ENCODE measurements at places on chromosomes 2 and 18. TPM values are rescaled to one million over a fixed set of nuclear protein-coding genes. Genes with fewer than 3 reads are reported as not detected.

DNA sequence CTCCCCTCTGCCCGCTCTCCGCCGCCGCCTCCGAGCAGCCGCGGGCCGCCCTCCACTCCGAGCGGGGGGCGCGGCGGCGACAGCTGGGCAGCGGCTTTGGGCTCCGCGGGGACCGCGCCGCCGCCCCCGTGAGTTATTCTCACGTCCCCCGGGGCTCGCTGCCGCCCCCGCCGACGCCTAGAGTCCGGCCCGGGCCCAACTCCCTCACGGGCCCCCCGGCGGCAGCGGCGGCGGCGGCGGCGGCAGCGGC is 645 bp downstream of the MIB1 start:
- peak; percentile 9 for DNase-seq

- no peak for DNase-seq
Observed at GRCh38 chr2:12412898-12413305, 303.8 kb upstream of the TRIB2 start.

DNA sequence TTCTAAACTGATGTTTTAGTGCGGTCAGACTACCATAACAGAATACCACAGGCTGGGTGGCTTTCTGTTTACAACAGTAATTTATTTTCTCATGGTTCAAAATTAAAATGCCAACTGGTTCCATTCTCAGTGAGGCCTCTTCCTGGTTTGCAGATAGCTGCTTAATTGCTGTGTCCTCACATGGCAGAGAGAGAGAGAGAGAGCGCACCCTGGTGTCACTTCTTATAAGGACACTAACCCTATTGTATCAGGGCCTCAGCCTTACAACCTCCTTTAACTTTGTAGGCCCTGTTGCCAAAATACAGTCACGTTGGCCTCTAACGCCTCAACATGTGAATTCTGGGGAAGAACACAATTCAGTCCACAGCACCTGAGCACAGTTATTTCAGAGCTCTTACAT is 37.5 kb upstream of the ZNF385B start:
- no peak for DNase-seq

WNT6 gene
- 48.4 TPM for total RNA-seq

DNA sequence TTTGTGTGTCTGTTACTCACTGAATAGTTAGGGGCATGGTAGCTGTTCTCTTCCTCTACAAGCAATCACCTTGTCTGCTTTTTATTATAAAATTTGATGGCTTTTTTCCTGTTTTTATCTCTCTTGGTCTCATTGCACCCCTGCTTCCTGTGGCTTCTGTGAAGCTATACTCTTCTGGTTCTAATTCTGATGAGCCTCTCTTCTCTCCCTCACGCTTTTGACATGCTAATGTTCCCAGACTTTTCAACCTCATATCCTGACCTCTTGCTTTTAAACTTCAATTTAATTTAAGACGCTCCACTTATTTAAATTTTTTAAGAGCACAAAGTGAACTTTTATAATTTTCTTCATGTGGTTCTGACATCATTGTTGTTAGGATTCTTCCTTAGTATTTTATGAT is 361.4 kb downstream of the DLGAP1 start:
- DNase-seq: no peak

DNA sequence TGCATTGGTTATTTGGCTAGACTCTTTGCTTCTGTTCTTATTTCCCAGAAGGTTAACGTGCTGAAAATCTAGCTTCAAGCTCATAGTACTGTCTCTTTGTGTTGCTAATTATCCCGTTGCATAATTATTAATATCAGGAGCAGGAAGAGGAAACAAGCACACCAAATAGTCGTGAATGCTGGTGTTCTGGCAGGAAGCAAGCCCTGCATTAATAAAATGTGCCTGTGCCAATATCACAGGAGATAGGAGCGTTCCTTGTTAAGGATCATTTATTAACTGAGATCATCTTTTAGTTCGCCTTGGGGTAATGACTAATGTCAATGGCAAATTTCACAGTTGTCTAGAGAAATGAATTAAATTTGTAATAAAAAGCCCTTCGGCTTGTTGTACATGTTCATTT is 893.0 kb upstream of the POU3F3 start:
- no peak for DNase-seq

SIGLEC15 gene
- total RNA-seq: not detected

GPR39 gene
- total RNA-seq: 0.22 TPM

UGT1A1 gene
- not detected for total RNA-seq

GRCh38 chr2:4324531-4324930 is 621.2 kb downstream of the DCDC2C start:
- no peak for DNase-seq

DNA sequence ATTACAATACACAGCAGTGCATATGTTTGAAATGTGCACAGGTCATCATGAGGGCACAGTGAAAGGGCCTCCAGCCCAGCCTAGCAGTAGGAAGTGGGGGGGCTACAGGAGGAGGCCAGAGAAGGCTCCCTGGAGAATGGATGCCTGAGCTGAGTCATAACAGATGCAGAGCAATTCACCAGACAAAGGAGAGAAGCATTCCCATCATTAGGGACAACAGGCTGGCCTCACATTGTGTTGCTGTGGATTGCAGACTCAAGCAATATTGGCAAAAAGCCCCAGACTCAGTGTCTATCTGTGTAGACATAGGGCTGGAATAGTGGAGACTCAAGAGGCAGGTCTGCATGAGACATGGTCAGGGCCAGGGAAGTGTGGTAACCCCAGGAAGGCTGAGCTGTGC is 329.9 kb downstream of the DLGAP1 start:
- no peak for DNase-seq

HAAO gene
- 5.9 TPM for total RNA-seq

GRCh38 chr2:212905640-212906201 is 245.7 kb downstream of the IKZF2 start:
- DNase-seq: no peak

CELF4 gene
- not detected for total RNA-seq

DNA sequence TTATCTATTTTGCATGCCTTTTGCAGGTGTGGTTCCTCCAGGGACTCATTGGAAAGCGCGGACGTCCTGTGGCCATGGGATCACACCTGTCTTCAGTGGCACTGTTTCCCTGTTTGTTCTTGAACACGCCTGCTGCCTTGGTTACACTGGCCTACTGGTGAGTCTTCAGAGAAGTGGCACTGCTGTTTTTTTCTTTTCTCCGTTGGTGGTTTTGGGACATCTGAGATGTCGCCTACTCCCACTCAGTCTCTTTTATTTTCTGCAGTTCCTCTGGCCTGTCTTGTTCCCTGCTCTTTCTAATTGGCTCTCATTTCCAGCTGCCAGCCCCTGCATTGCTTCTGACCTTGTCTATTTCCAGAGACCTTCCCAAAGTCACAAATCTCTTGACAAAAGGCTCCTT is 35.7 kb upstream of the POU3F3 start:
- DNase-seq: no peak

STEAP3 gene
- 5.5 TPM for total RNA-seq

CPS1 gene
- 7.2 TPM for total RNA-seq

DNA sequence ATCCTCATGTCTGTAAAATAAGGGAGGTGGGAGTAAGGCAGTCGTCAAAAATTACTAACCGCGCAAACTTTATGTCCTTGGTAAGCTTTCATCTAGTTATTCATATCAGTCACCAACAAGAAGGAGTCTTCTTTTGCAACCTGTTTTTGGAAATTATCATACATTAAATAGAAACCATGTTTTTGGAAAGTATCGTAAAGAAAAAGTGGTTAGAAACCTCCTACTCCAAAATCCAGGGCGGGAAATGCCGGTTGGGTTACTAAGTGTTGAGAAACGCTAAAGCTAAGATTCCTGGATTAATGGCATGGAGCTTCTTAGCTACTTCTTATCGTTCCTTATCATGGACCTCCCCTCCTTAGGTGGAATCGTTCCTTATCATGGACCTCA is 778 bp downstream of the BBS5 start:
- no peak for DNase-seq

GRCh38 chr2:126049461-126049860 is 606.5 kb upstream of the GYPC start:
- DNase-seq: no peak

SLC16A14 gene
- total RNA-seq: 8.4 TPM

- DNase-seq: no peak
Observed at GRCh38 chr18:78430131-78430758, 549.4 kb upstream of the SALL3 start.

DNA sequence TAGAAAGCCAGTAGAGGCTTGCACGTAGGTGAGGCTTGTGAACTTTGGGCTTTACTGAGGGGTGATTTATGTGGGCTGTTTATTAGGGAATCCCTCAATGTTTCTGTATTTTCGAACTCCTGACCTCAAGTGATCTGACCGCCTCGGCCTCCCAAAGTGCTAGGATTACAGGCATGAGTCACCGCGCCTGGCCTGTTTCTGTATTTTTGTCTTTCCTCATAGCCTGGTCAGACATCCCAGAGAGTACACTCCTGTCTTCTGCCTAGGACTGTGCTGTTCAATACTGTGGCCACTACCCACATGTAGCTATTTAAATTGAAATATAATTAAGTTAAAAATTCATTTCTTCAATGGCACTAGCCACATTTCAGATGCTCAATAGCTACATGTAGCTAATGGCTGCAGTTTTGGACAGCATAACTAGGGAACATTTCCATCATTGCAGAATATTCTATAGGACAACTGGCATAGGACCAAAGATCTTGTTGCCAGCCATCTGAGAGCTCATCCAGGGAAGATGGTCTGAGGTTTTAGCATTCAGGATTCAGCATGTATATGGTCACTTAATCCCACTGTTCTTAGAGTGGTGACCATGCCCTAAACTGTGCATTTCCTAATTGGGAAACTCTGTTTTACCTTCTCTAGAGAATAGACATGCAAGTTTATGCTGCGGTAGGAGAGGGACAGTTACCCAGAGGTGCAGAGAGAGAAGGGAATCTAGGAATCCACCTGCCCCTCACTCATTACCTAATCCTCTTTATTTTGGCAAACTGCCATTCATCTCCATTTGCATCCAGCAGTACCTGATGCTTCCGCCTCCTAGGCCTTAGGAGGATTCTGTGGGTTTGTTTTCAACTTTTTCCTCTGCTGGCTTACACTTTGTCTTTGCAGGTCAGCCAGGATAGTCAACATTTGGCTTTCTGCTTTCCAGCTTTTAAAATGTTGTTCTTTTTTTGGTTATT is 64.4 kb downstream of the LCLAT1 start:
- peak; percentile 44 for DNase-seq

DNA sequence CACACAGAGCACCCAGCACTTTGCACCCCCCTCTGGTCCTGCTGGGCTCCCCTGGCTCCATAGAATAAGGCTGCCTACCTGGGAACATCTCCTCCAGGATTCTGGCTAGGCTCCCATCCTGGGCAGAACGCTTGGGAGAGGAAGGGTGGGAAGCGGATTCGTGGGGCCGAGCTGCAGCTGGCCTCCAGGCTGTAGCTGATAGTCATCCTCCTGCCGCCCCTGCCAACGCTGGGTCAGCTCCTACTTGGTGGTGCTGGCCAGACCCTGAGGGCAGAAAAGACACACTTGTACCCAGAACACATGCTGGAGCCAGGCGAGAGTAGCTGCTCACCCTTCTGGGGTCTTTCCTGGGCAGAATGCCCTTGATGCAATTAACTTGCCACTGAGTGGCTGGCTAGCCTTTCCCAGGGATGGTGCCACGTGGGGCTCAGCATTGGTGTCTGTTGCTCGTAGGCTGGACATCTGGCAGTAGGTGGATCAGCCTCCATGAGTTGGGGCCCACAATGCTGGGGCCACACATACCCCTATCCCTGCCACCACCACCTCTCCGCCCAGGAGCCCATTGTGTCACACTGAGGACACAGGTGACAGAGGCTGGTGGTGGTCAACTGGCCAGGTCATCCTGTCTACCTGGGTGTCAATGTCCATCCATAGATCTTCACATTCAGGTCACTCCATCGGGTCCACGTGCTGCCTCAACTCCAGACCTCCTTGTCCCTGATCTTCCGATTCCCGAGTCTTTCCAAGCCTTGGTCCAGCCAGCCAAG is 112.8 kb downstream of the NDUFA10 start:
- no peak for DNase-seq

PHLPP1 gene
- total RNA-seq: 11.4 TPM

GREB1L gene
- total RNA-seq: 5.1 TPM

DNA sequence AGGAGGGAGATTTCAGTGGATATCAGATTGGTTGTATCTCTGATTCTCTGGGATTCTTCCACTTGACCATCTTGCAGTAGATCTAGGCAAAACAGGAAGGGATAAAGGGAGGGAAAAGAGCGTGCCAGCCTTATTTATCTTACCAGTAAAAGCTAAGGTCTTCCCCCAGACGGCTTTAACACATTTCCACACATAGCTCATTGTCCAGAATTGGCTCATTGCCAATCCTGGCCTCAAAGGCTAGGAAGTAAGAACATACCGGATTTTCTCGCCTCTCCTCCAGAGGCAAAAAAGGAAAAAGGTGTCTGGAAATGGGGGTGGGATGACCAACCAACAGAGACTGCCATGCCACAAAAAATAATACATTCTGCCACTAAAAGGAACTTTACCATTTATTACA is 411.6 kb upstream of the NRP2 start:
- no peak for DNase-seq

GRCh38 chr2:137764646-137765045 is 199.6 kb upstream of the HNMT start:
- no peak for DNase-seq

CDKL4 gene
- total RNA-seq: not detected
